ENCODE measurements at places on chromosomes 1 and 21. TPM values are rescaled to one million over a fixed set of nuclear protein-coding genes. Genes with fewer than 3 reads are reported as not detected.

ARV1 gene
- total RNA-seq = 9.5 TPM

PTAFR gene
- 3.1 TPM for total RNA-seq

EPB41 gene
- total RNA-seq = 56.9 TPM

MSH4 gene
- total RNA-seq = 0.39 TPM

DNA sequence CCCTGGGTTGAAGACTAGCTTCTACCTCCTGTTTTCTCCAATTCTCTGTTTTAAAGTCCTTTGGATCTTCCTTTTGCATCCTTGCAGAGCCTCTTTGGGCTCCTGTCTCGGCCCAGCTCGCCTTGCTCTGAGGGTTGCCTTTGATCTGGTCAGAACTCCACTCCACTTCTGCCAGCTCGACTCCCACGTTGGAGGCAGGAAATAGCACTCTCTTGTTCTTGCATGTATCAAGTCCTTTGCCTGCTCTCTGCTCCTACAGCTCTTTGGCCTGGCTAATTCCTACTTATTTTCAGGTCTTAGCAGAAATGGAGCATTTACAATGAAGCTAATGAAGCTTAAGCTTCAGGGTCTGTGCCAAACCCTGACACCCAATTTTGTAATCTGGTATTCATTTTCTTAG, 21.1 kb upstream of the B3GALNT2 start:
- DNase-seq = no peak

ARHGEF16 gene
- 5.4 TPM for total RNA-seq

All from skin of body (tissue), 3 donors.